WERI-Rb-1 (cell line): ENCODE measurements at places on chromosomes 12 and 14.
A peak's percentile ranks its signal among the peaks of the same experiment; 100 is the strongest.

DNA sequence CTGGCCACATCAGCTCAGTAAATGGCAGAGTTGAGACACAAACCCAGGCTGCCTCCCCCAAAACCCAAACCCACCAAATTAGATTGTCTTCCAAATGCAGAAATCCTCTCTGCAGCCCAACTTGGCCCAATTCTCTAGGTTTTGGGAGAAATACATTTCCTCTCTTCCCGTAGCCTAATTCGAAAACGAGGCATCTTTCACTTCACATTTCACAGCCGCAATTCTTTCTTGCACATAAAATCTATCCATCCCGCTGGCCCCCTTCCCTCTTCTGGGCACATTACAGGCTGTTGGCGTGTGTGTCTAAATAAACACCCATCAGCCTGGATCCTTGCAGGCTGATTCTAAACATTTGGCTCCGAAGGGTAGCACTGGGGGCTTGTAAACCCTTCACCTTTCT, 83.8 kb upstream of the VRK1 start:
- DNase-seq, result no peak

DNA sequence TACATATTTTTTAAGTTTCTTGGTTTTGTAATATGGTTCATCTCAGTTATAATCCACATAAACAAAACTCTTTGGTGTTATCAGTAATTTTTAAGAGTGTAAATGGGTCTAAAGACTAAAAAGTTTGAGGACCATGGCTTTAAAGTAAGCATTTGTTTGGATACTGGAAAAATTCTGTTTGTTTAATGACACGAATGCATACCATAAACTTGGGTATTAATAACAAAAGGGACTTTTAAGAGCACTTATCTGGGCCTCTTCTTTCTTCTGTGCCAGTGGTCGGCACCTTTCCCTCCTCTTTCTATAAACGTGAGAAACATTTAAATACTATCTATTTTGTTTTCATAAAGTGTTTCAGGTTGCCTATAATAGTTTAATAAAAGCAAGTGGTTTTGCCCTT, 47.4 kb downstream of the SAMD4A start:
- no peak for DNase-seq

GRCh38 chr12:31828071-31828470, 99.2 kb upstream of the AMN1 start:
- no peak for DNase-seq

- peak; percentile 51 for DNase-seq
Observed at GRCh38 chr12:47651368-47652254, 54.2 kb downstream of the RPAP3 start.

- no peak for DNase-seq
Observed at GRCh38 chr14:59037086-59037485, 151.4 kb upstream of the DAAM1 start.

- no peak for DNase-seq
Observed at GRCh38 chr12:12398026-12398859, 41.4 kb downstream of the BORCS5 start.

DNA sequence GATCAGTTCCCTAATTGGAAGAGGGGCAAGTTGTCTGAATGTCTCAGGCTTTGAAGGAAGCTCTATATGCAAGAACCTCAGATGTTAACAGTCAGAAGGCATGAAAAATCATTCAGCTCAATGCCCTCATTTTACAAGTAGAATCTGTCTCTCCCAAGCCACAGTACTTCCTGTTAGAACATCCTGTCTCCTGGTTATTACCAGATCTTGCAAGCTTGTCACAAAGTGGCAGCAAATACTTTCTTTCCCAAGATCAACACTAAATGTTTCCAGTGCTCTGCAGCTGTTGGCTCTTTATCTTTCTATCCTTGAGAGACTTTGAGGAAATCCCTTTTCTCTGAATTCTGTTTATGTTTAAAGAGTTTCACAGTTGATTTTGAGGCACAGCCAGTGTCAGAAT, 235.5 kb downstream of the AKAP6 start:
- no peak for DNase-seq

- no peak for DNase-seq
Observed at GRCh38 chr12:5139751-5140150, 96.1 kb downstream of the KCNA5 start.

GRCh38 chr14:58797010-58797429, 159.3 kb downstream of the DACT1 start:
- DNase-seq, result no peak

GRCh38 chr12:14795028-14795448, 8.2 kb downstream of the WBP11 start:
- no peak for DNase-seq

DNA sequence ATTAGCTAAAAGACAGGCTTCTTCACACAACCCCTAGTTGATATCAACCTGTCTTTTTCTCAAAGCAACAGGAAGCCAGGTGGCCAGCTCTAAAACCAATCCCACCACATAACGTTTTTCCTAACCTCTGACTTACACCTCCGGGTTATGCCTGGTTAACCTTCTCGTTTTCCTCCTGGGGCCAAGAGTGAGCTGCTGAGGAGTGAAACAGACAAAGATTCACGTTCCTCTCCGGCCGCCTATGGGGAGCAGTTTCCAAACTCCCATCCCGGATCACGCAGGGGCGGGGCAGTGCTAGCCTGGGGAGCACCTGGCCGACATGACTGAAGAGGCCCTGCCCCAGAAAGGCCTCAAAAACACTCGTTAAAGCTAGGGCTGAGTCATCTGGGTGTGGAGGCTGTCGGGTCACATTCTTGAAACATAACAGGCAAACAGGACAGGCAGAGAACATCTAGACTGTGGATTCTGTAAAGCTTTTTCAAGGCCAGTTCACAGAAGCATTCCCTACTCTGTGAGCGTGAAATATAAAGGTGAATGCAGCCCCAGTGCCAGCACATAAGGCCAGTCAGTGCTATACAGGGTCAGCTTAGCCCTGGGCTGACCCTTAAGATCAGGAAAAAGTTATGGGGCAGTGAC, 25.9 kb upstream of the LGALS3 start:
- no peak for DNase-seq

- DNase-seq, result no peak
Observed at GRCh38 chr14:74574706-74575105, 37.3 kb downstream of the LTBP2 start.

DNA sequence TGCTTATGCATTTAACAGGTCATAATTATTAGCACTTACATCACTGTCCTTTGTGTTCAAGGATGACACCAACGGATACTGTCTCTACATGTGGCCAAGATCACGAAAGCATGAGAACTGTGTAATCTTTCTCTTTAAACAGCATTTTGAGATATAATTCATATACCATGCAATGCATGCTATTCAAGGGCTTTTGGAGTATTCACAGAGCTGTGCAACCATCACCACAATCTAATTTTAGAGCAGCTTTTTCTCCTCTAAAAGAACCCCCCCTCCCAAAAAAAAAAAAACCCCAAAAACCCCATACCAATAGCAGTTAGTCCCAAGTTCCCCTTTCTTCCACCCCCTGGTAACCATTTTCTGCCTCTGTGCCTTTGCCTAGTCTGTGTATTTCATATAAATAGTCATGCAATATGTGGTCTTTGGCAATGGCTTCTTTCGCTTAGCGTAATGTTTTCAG, 60.6 kb downstream of the SPRING1 start:
- DNase-seq, result no peak

GRCh38 chr14:59771577-59771976, 99.0 kb downstream of the RTN1 start:
- DNase-seq, result no peak

GRCh38 chr14:91173221-91173670, 59.4 kb downstream of the DGLUCY start:
- peak; percentile 87 for DNase-seq

- DNase-seq, result no peak
Observed at GRCh38 chr12:2064071-2064507, 11.3 kb downstream of the CACNA1C start.

GRCh38 chr12:132556801-132557200, 53.6 kb downstream of the LRCOL1 start:
- no peak for DNase-seq
